ENCODE measurements at places on chromosomes 6 and 20. TPM values are rescaled to one million over a fixed set of nuclear protein-coding genes. Genes with fewer than 3 reads are reported as not detected.

The CHRNA4 gene
- total RNA-seq, result 7.8 TPM

The TBX18 gene
- total RNA-seq, result 7.8 TPM

The TRIM40 gene
- total RNA-seq, result not detected

The CYB5R4 gene
- total RNA-seq, result 13.7 TPM

The RPP21 gene
- 12.8 TPM for total RNA-seq

The SLC17A1 gene
- not detected for total RNA-seq

The PSORS1C2 gene
- total RNA-seq, result not detected

The RBM12 gene
- total RNA-seq, result 108 TPM

The PNPLA1 gene
- not detected for total RNA-seq

The BPIFA2 gene
- not detected for total RNA-seq

The MAP3K4 gene
- 45.7 TPM for total RNA-seq

All from occipital lobe (tissue), 3 donors.